Activated naive CD4-positive, alpha-beta T cell treated with anti-CD3 and anti-CD28 coated beads for 36 hours (primary cell): ENCODE measurements at places on chromosomes 3 and 15. TPM values are rescaled to one million over a fixed set of nuclear protein-coding genes. Genes with fewer than 3 reads are reported as not detected.

GRCh38 chr3:14461006-14461747 is 58.8 kb downstream of the SLC6A6 start:
- no peak for DNase-seq
- H3K4me1 ChIP-seq = peaks cover 36% of the 10 kb centered on the region
- peak overlapping the region; percentile 61 for H3K27ac ChIP-seq
- peaks cover 16% of the 10 kb centered on the region for H3K36me3 ChIP-seq

DNA sequence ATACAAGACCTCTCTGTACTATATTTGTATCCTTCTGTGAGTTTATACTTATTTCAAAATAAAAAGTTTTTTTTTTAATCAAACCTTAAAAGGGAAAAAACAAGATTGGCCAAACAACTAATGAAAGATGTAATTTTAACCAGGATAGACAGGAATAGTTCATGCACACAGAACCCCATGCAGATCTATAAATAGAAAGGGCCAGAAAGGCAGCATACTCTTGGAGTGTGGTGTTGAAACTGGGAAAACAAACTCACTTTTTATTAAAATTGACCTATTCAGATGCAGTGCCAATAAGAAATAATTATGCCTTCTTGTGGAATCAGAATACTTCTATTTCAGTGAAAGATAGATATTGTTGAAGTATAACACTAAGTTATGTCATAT is 204.6 kb downstream of the PLCL2 start:
- H3K36me3 ChIP-seq = peaks cover 29% of the 10 kb centered on the region
- H3K27ac ChIP-seq = no peak overlapping the region
- H3K27me3 ChIP-seq = no peaks in the 10 kb centered on the region
- peaks cover 31% of the 10 kb centered on the region for H3K4me1 ChIP-seq

DNA sequence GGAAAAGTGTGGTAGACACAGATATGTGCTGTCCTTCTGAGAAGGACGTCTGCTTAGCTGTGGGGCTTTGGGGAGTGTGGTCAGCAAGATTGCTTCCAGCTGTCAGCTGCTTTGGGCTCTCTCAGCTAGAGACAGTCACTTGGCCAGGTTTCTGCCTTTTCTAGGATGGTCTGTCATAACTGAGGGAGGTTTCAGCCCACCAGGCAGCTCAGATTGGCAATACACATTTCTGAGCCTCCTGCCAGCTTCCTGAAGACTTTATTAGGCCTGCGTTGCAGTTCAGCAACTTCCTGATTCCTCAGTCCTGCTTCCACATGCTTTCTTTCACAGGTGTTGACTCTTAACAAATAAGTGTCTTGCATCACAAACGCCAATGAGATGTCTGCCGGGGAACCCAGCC is 286.5 kb downstream of the SQOR start:
- DNase-seq = no peak
- peaks cover 4% of the 10 kb centered on the region for H3K27me3 ChIP-seq
- no peak overlapping the region for H3K4me3 ChIP-seq
- no peaks in the 10 kb centered on the region for H3K4me1 ChIP-seq

DNA sequence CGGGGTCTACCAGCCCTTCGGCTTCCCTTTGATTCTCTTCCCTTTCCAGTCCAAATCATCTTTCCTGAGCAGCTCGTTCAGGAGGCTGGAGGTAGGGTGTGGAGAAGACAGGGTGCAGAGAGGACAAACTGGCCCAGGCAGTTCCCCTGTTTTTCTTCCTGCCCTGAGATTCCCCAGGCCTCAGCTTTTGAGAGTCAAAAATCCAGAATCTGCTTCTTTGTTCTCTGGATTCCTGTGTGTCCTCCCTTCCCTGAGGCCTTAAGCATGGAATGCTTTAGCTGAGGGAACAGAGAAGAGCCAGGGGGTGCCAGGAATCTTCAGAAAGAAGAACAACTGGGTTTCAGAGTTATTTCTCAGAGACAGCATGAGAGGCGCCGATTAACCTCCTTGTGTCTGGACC is 26.7 kb upstream of the LRTM1 start:
- no peaks in the 10 kb centered on the region for H3K27me3 ChIP-seq

GRCh38 chr15:89863918-89864317 is 29.9 kb downstream of the AP3S2 start:
- H3K4me3 ChIP-seq = no peak overlapping the region
- no peak overlapping the region for H3K27ac ChIP-seq
- no peaks in the 10 kb centered on the region for H3K4me1 ChIP-seq
- no peaks in the 10 kb centered on the region for H3K36me3 ChIP-seq
- DNase-seq = no peak

GRCh38 chr3:34073961-34074360 is 275.5 kb downstream of the PDCD6IP start:
- no peak overlapping the region for H3K4me3 ChIP-seq
- H3K4me1 ChIP-seq = no peaks in the 10 kb centered on the region
- no peak for DNase-seq
- H3K27ac ChIP-seq = no peak overlapping the region
- H3K36me3 ChIP-seq = no peaks in the 10 kb centered on the region

FBN1 gene
- 0.35 TPM for total RNA-seq

RCN2 gene
- total RNA-seq = 25.2 TPM

- H3K4me1 ChIP-seq = peaks cover 39% of the 10 kb centered on the region
- H3K27me3 ChIP-seq = no peaks in the 10 kb centered on the region
- no peak overlapping the region for H3K27ac ChIP-seq
- no peaks in the 10 kb centered on the region for H3K36me3 ChIP-seq
Measured at GRCh38 chr3:151214459-151214858, 11.4 kb upstream of the GPR171 start.

DNA sequence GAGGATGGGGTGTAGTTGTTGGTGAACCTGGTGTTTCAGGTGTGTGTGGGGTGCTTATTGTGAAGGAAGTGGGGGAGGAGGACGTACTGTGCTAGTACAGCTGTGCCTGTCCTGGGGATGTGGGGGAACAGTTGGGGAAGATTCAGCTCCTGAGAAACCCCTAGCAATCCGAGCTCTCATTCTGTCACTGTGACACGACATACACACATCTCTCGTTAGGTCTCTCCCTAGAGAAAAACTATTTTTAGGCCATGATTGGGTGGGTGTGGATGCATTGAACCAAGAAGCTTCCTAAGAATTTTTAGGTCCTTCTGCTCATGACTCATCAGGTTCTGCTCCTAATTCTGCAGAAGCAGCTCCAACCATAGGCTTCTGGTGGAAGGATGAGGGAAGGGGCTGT is 54.3 kb downstream of the SLC30A4 start:
- DNase-seq = no peak
- H3K4me1 ChIP-seq = no peaks in the 10 kb centered on the region
- no peak overlapping the region for H3K27ac ChIP-seq
- H3K27me3 ChIP-seq = peaks cover 15% of the 10 kb centered on the region
- H3K36me3 ChIP-seq = no peaks in the 10 kb centered on the region
- H3K4me3 ChIP-seq = no peak overlapping the region

GRCh38 chr3:62159709-62160092 is 213.6 kb downstream of the FEZF2 start:
- no peak for DNase-seq
- no peak overlapping the region for H3K4me3 ChIP-seq
- H3K4me1 ChIP-seq = no peaks in the 10 kb centered on the region
- H3K36me3 ChIP-seq = no peaks in the 10 kb centered on the region

- H3K4me1 ChIP-seq = no peaks in the 10 kb centered on the region
- H3K4me3 ChIP-seq = no peak overlapping the region
- H3K27me3 ChIP-seq = no peaks in the 10 kb centered on the region
- DNase-seq = no peak
Measured at GRCh38 chr3:173479301-173479700, 81.8 kb downstream of the NLGN1 start.

DNA sequence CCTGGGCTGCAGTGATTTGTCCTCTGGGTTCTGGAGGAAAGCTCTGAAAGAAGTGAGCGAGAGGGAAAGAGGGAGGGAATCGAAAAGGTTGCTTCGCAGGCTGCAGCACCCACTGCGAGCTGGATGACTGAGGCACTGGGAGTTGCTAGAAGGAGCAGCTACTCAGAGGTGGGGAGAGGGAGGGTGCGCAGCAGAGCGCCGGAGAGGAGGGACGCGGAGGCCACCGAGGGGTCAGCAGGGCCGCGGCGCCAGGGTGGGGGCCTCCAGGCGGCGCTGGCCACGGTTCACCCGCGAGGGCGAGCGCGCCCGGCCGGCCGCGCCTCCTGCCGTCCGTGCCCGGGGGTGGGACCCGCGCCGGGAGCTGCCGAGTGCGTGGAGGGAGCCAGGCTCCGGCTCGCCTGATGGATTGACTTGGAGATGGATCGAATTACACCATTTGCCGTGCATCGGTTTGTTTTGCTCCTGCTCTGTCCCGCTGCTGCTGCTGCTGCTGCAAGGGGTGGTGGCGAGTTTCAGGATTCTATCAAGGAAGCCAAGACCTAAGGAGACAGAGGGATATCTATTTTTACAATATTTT is at the start of gene SEMA6D:
TSS of gene SEMA6D (plus strand) at position 470 of the 577 bp plus-strand sequence. CDS start 42,294 bp downstream, outside the sequence.
- no peak within 1 kb of the TSS for H3K4me3 ChIP-seq
- H3K27ac ChIP-seq = no peak within 1 kb of the TSS
- no peaks in the 10 kb centered on the region for H3K36me3 ChIP-seq
- peaks cover 58% of the 10 kb centered on the region for H3K27me3 ChIP-seq
- H3K4me1 ChIP-seq = peaks cover 8% of the 10 kb centered on the region

GRCh38 chr3:191455257-191455952 is 5.6 kb upstream of the PYDC2 start:
- no peaks in the 10 kb centered on the region for H3K4me1 ChIP-seq
- H3K27ac ChIP-seq = no peak overlapping the region
- H3K27me3 ChIP-seq = no peaks in the 10 kb centered on the region
- no peak overlapping the region for H3K4me3 ChIP-seq

DNA sequence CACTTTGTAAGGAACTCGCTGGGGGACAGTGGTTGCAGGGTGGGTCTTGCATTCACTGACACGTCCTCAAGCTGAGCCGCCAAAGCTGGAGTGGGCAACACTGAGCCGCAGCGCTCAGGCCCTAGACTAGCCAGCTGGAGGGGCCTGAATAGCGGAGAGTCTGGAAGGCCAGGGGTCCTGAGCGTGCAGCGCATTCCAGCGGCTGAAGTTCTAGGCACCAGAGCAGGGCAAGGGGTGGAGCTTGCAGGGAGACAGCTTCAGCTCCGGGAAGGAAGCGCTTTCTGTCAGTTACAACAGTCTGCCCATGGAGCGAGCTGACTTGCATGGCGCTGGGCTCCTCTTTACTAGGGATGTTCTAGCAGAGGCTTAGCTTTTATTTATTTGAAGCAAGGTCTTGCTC is 2.7 kb downstream of the MAP6D1 start:
- H3K4me1 ChIP-seq = peaks cover 16% of the 10 kb centered on the region
- DNase-seq = no peak
- H3K4me3 ChIP-seq = no peak overlapping the region

DNA sequence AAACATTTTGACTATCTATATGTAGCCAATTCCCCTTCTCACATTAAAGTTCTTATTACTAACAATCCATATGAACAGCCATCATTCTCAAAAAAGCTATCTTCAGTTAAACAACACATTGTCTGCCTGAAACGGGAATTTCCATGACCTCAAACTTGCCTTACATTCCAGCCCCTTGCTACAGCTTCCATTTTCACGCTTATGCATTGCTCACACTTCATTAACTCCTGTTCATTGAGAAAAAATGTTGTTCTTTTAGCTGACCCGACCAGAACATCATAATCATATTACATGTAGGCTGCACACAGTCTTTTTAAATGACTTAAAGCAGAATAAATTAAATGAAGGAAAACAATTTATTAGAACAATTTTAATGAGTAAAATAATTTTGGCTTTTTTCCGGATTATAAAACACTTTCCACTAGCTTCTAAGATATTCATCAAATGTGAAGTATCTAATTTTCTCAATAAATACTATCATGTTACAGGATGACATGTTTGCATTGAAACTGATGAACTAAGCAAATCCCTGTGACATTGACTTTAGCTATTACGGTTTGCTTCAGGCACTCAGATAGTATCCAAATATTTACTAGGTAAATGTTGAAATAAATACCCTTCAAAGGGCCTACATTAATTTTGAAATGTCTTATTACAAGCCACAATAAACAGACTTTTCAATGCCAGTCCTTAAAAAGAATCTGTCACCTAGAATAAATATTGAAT is 49.9 kb downstream of the P3H2 start:
- H3K4me1 ChIP-seq = no peaks in the 10 kb centered on the region
- no peak overlapping the region for H3K27ac ChIP-seq
- no peak for DNase-seq
- H3K27me3 ChIP-seq = peaks cover 23% of the 10 kb centered on the region
- H3K4me3 ChIP-seq = no peak overlapping the region

GRCh38 chr3:157830556-157831236 is 275.5 kb downstream of the SHOX2 start:
- H3K4me1 ChIP-seq = no peaks in the 10 kb centered on the region
- DNase-seq = no peak
- no peak overlapping the region for H3K4me3 ChIP-seq
- no peaks in the 10 kb centered on the region for H3K27me3 ChIP-seq

- no peaks in the 10 kb centered on the region for H3K4me1 ChIP-seq
- H3K27ac ChIP-seq = no peak overlapping the region
- peaks cover 4% of the 10 kb centered on the region for H3K36me3 ChIP-seq
- peaks cover 4% of the 10 kb centered on the region for H3K27me3 ChIP-seq
- no peak overlapping the region for H3K4me3 ChIP-seq
Measured at GRCh38 chr3:72220946-72221345, 436.0 kb upstream of the PROK2 start.

DNA sequence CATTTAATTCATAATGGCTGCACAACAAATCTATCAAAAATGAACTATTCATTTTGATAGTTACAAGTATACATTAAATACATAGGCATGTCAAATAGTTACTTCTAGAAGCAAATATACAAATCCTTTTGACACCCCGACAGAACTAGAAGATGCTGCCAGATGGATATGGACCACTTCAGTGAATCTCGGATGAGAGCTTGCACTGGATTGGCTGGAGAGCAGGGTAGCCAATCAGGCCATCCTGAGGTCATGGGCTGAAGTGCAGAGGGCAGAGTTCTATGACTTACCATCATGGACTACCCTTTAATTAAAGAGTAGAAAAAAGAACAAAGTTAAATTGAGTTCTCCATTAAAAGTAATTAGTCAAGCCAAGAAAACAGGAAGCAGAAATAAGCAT is 8.3 kb downstream of the CCNL1 start:
- peaks cover 68% of the 10 kb centered on the region for H3K4me1 ChIP-seq
- no peak overlapping the region for H3K4me3 ChIP-seq
- no peaks in the 10 kb centered on the region for H3K27me3 ChIP-seq
- peak overlapping the region; percentile 69 for H3K27ac ChIP-seq
- peaks cover 77% of the 10 kb centered on the region for H3K36me3 ChIP-seq
- no peak for DNase-seq

DNA sequence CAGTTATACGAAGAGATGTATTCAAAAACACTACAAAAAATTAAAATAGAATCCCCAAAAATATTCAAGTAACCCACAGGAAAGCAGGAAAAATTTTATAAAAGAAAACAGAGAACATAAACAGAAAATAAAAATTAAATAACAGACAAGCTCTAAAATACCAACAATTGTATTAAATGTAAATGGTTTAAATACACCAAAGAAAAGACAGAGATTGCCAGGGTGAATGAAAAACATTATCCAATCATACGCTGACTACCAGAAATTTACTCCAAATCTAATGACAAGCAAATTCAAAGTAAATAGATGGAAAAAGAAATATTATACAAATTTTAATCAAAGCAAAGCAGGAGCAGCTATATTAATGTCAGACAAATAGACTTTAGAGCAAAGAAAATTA is 103.6 kb downstream of the BOC start:
- peaks cover 63% of the 10 kb centered on the region for H3K36me3 ChIP-seq
- no peaks in the 10 kb centered on the region for H3K27me3 ChIP-seq
- H3K4me3 ChIP-seq = no peak overlapping the region
- no peaks in the 10 kb centered on the region for H3K4me1 ChIP-seq
- no peak for DNase-seq
